Right hindlimb (tissue), 1 donor: ENCODE measurements at places on chromosomes 7 and 10.

GRCh38 chr10:21499701-21500577, 25.5 kb downstream of the SKIDA1 start:
- DNase-seq, result peak; percentile 73

DNA sequence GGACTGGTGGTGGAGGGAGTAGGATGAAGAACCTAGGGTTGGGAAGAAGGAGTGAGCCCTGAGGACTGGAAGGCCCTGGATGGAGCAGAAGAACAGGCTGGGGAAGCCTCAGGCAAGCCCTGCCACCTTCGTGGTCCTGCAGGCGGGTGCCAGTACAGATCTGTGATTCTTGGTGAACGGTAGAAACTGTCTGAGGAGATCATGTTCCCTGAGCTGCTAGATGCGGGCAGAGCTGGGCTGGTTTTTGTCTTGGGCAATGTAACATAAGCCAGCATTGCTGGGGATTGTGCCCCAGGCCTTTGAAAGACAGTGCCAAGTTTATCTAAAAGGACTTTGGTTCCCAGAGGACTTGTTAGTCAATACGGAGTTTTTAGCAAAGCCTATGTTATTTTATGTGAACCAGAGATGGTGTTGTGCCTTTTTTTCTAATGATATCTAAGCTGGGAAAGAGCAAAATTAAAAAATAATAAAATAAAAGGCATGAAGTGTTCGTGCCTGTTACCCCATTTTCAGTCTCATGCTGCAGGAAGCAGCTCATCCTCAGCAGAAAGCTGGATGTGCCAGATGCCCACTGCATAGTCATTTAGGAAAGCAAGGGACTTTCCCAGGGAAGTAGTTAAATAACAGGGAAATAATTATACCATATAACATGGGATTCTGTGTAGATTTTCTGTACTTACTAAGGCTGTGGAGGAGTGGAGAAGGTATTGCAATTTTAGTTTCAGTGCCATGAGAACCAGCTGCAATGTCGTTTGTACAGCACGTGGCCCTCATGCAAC, 24.4 kb upstream of the FIGNL1 start:
- DNase-seq, result no peak

DNA sequence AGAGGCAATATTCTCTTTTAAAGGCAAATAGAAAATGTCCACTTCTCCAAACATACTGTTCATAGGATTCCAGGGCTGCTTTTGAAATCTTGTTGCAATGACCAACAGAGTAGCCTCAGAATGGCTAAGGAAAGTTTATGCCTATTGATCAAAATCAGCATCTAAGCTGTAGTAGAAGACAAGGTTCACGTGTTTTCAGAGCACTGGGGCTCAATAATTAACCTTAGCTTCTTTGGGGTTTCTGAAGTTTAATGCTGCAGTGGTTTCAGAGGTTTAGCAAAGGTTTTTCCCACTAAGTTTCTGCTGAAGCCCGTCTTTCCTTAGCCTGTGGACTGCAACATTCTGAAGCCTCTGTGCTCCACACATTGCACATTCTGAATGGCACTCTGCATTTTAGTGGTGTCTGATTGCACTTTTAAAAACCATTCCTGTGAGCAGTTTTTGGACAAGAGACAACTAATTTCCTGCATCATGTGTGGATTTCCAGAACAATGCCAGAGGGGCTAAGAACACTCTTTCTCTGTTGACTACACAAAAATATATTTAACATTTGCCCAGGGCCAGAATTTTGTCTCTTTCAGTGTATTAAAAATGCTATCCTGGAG, 342.5 kb downstream of the PTEN start:
- DNase-seq, result no peak

DNA sequence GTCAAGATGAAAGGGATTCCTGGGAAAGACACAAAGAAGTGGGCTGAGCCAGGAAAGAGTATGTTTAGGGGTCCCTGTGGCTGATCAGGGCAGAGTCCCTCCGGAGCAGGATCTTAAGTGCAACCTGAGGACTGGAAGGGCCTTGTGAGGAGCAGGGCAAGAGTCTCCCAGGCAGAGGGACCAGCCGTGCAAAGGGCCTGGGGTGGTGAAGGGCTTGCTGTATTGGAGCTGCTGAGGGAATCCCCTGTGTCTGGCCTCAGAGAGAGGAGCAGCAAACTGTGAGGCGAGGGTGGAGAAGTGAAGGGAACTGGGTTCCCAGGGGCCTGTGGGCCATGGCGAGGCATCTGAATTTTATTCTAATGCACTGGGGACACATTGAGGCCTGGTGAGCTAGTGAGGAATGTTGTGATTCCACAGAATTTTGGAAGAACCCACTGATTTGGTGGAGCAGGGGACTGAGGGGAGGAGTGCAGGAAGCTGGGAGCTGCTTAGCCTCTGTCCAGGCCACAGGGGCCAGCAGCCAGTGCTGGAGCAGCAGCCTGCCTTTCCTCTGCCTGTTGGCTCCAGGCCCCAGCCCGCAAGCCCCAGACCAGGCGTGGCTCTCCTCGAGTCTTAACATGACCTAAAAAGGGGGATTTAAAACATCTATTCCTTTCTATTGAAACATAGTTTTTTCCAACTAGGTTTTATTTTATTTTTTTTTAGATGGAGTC, 138.4 kb upstream of the IGFBP3 start:
- DNase-seq, result peak; percentile 80

- no peak for DNase-seq
Measured at GRCh38 chr7:44771358-44771757, 22.7 kb downstream of the ZMIZ2 start.

GRCh38 chr10:18252086-18252485, 111.9 kb downstream of the CACNB2 start:
- DNase-seq, result no peak

DNA sequence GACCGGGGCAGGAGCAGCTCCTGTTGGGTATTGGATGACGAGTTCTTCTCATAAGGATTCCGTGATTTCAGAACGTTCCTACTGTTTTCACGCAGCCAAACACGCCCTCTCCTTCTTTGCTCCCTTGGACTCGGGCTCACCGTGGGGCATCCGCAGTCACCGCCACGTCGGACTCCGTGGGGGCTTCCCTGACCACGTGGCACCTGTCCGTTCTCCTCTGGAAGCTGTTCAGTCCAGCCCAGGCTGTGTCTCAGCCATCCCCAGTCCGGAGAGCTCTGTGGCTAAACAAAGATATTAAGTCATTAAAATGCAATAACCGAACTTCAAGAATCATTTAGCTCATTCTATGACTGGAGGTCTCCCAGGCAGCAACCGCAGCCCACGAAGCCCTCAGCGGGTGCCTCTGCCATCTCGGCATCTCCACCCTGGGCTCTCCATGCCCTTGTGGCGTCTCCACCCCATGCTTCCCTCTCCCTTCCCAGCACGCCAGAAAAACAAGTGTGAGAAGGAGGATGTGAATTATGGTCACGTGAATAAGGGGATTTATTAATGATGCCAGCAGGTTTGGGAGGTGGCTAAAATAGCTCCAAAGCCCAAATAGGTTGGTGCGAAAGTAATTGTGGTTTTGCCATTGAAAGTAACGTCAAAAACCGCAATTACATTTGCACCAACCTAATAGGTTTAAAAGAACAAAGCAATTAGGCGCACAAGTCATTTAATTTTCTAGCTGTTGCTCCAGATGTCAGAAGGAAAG, 224.6 kb upstream of the PPP2R2D start:
- DNase-seq, result peak; percentile 12

DNA sequence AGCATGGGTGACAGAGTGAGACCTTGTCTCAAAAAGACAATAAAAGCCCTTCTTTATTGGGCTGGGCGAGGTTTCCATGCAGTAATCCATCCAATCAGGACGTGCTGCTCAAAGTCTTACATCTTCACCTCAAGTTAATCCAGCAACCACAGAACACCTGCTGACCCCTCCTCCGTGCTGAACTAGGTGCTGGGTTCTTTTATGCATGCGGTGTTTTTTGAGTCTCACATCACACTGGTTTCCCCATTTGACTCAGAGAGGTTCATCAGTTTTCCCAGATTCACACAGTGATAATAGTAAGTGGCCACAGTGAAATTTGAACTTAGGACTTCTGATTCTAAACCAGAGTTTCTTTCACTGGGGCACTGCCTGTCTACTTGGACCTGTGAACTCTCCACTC, 58.3 kb upstream of the GTF2I start:
- no peak for DNase-seq

- no peak for DNase-seq
Measured at GRCh38 chr10:33982995-33983394, 648.5 kb upstream of the NRP1 start.
